Naive B cell (primary cell): ENCODE measurements at places on chromosomes 16 and 17. TPM values are rescaled to one million over a fixed set of nuclear protein-coding genes. Genes with fewer than 3 reads are reported as not detected.

DNA sequence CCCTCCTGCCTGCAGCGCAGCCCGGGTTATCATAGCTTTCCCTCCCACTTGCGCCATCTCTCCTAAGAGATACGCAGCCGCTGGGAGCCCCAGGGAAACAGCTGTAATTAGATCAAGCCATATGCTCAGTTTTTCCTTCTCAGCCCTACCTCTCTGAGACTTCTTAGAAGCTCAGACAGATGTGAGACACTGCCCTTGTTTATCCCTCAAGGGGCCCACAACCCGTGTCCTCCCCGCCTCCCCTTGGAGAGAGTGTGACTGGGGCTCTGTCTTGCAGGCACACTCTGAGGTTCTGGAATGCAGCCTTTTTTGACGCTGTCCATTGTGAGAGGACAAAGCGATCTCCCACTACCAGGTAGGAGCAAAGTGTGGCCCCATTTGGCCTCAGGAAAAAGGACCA lies 31.2 kb downstream of the CIBAR2 start:
- DNase-seq: no peak

GRCh38 chr17:41339571-41340172 lies 11.0 kb downstream of the KRT33A start:
- no peak for DNase-seq

DNA sequence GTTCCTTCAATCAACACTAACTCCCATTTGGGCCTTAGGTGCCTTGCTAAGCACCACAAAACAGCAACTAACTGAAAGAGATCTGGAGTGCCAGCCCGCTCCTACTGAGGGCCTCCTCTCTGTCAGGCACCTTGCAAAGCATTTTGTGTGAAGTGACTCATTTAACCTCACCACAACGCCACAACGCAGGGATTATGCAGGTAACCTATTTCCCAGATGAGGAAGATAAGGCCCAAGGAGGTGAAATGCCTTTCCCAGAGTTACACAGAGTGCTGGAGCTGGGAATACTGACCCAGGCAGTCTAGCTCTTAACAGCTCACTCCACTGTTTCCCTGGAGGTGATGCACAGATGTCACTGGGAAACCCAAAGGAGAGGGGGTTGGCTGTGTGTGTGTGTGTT lies 32.8 kb downstream of the DRC3 start:
- no peak for DNase-seq

The TCAP gene
- 0.24 TPM for polyA plus RNA-seq

DNA sequence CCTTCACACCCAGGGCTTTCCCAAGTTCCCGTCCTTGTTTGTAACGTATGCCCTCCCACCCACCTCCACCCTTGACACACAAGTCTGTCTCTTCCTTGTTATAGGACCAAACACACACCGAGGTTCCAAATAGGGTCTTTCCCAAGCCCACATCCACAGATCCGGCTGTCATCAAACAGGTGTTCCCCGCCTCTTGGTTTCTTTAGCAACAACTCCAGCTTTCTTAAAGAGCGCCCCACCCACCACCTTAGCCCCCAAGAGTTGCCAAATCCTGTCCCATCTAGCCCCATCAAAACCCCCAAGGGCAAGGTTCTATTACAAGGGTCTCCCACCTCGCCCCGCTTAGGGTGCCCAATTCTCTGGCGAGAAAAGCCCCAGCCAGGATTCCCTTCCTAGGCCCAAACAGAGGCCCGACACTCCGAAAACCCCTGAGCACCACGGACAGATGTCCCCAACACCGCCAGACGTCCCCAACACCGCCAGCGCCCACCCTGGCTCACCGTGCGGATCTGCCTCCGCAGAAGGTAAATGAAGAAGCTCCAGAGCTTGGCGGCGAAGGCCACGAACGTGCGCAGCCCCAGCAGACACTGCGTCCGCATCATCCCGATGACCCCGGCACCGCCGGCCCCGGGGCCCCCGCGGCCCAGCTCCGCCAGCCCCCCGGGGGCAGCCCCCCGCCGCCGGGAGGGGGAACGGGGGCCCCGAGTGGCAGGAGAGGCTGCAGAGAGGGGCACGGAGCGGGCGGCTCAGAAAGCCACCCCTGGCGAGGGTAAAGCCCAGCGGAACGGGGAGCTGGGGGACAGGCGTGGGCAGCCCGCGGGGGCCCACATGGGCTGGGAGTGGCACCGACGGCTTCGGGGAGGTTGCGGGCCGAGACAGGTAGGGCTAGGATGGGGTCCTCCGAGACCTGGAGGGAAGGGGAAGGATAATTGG lies 573 bp downstream of the CTDNEP1 start:
- DNase-seq: no peak

The FOXO3B gene
- 3.4 TPM for polyA plus RNA-seq

DNA sequence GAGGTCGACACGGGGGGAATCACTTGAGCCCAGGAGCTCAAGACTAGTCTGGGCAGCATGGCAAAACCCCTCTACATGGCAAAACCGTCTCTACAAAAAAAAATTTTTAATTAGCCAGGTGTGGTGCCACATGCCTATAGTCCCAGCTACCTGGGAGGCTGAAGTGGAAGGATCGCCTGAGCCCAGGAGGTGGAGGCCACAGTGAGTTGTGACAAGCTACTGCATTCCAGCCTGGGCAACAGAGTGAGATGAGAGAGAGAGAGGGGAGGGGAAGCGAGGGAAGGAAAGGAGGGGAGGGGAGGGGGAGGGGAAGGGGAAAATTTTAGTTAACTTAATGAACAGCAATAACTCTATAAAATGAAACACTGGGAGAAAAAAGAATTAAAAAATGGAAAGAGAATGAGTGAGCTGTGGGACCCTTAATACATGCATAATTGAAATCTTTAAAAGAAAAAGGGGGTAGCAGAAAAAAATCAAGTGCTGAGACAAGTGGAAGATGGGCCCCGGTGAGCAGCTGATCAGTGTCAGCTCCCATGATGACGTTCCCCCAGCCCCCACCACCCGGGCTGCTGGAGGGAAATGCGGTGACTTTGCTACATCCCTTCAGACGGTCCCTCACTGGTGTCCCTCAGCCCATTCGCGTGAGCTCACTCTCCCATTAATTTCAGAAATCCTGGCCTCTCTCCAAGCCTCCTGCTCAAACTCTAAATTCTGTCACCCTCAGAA lies 2.7 kb downstream of the ASGR2 start:
- DNase-seq: no peak

DNA sequence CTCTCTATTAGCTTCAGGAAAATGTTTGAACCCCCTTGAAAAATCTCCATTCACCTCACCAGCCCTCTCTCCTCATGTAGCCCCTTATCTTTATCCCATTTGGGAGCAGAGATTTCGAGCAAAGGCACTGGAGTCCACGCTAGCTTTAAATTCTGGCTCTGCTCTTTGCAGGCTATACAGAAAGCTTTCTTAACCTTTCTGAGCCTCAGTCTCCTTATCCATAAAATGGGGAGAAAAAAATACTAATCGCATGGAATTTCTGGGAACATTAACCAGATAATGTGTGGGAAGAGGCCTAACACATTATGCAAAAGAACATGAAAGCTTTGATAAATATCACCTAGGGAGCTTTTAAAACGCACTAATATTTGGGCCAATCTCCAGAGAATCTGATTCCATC lies 476.3 kb upstream of the CDH5 start:
- DNase-seq: no peak

DNA sequence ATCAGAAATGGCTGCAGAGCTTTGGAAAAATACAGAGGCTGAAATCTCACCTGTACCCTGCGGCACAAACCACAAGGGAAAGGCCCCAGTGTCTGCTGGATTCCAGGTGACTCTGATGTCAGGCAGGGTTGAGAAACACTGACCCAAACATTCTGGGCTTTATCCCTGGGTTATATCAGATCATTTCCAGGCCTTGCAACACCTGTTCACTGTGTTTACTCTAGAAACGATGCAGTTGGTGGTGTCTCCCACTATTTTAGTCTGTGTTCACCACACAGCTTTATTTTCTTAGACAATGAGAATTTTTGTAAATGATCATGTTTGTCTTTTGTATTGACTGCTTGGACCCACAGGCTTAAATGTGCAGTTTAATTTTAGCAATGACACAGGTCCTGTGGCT lies 151.5 kb upstream of the SDK2 start:
- no peak for DNase-seq

DNA sequence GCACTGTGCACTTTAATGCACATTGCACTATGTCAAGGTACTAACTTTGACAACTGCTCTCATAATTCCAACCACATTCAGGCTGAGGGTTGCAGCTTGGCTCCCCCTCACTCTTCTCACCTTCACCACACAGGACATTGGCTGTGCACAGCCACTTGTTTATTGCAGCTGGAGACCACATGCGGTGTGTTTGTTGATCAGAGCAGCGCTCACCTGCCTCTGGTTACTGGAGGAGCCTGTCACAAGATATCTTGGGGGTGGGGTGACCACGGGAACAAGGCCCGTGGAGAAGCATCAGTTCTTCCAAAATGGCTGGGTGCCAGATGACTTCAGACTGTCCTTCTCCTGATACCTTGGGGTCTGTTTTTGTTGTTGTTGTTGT lies 10.6 kb upstream of the CCL5 start:
- no peak for DNase-seq

GRCh38 chr16:66927918-66928649 lies 2.7 kb upstream of the RRAD start:
- DNase-seq: no peak

The SLC52A1 gene
- polyA plus RNA-seq: not detected

DNA sequence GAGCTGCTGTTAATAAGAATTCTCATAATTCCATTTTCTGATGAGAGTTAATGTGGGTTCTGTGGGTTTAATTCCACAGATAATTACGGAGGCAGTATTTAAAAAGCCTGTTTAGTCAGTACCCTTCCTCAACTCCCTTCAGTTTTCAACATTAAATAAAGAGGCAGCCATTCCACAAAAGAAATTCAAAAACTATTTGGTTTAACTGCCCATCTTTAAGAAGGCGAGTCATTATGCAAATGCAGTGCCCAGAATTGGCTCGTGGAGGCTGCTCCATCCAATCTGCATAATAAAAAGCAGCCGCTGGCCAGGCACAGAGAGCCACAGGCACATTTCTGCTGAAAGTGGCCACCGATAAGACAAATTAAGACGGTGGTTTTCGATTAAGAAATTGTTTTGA lies 194.4 kb upstream of the TOX3 start:
- DNase-seq: no peak

DNA sequence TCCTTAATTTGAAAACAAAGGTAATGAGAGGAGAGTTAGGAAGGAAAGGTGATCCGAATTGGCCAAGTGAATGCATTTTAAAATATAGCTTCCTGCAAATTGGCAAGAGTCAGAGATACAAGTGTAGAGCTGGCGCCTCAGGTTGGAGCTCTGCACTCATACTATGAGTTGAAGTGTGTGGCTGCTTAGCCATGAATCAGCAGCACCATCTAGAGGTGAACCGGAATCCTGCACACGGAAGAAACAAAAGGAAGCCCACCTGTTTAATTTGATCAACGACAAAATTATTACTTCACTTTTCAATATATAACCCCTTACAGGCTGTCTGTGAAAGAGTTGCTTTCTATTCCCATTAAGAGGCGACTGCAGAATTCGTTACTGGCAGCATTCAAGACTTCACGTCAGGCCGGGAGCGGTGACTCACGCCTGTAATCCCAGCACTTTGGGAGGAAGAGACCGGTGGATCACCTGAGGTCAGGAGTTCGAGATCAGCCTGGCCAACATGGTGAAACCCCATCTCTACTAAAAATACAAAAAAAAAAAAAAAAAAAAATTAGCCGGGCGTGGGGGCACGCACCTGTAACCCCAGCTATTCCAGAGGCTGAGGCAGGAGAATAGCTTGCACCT lies 1253.7 kb upstream of the CDH8 start:
- no peak for DNase-seq

DNA sequence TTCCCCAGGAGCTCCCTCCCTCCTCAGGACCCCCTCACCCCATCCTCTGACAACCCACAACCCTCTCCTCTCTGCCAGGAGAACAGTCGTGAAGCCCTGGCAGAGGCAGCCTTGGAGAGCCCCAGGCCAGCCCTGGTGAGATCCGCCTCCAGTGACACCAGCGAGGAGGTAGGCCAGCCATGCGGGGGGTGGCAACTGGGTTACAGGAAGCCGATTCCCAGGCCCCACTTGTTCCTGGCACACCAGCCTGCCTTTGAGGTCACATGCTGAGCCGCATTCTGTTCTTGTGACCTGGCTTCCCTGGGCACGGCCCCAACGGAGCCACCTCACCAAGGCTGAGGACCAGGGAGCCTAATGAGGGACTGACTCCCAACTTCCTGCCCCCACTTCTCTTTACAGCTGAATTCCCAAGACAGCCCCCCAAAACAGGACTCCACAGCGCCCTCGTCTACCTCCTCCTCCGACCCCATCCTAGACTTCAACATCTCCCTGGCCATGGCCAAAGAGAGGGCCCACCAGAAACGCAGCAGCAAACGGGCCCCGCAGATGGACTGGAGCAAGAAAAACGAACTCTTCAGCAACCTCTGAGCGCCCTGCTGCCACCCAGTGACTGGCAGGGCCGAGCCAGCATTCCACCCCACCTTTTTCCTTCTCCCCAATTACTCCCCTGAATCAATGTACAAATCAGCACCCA lies 7.9 kb downstream of the NAT9 start:
- DNase-seq: no peak

DNA sequence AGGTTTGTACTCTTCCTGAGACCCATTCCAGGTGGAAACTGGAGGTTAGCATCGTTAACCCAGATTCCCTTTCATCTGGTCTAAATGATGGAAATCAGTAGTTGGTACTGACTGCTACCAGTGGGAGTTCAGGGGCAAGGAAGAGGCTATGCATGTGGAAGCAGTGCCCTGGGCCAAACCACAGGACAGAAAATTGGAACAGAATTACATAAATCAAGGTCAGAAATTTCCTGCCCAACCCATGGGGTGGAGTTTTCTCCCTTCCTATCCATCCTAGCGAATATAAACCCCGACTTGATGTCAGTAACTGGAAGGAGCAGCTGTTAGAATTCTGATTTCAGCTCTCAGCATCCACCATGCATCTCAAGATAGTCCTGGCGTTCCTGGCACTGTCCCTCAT lies at the start of gene AOC2:
AOC2 (plus strand) TSS at position 310 of the 400 bp plus-strand sequence; CDS start at position 357, 47 bp downstream.
- DNase-seq: no peak

DNA sequence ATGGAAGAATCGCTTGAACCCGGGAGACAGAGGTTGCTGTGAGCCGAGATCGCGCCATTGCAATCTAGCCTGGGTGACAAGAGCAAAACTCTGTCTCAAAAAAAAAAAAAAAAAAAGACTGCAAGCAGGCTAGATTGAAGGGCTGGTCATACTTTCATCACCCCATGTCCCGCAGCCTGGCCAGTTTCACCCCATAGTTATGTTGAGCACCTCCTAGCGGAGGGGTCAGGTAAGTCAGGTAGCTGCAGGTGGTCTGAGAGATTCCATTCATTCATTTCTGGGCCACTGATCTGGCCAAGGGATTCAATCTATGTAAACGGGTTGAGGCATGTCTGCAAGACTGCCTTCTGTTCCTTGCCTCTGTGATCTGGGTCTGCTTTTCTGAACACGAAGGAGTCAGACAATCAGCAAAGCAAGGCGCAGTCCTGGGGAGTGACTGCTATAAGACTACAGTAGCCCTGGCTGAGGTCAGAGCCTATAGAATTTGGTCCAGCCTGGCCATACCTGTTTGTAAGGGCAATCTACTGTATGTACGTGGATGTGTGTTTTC lies 23.6 kb upstream of the BPTF start:
- no peak for DNase-seq
